Sigmoid colon (tissue), 7 donors: ENCODE measurements at places on chromosomes 2 and 18. TPM values are rescaled to one million over a fixed set of nuclear protein-coding genes. Genes with fewer than 3 reads are reported as not detected.

Gene RFTN2
- total RNA-seq = 8.6 TPM

Gene CRACDL
- 0.36 TPM for total RNA-seq

Gene NLRC4
- total RNA-seq = 1.1 TPM

Gene CHST9
- total RNA-seq = 1.1 TPM

Gene CMPK2
- total RNA-seq = 6.4 TPM

Gene KIF5C
- 11.1 TPM for total RNA-seq

Gene GPR35
- 1.3 TPM for total RNA-seq

Gene GATA6
- total RNA-seq = 3.5 TPM

GRCh38 chr2:160207271-160207670 is 7.2 kb upstream of the ITGB6 start:
- no peak for DNase-seq

- DNase-seq = no peak
These were observed 39.3 kb downstream of the PMAIP1 start for GRCh38 chr18:59939127-59939526.

- no peak for DNase-seq
These were observed 58.7 kb downstream of the MYO3B start for GRCh38 chr2:170236680-170237047.

DNA sequence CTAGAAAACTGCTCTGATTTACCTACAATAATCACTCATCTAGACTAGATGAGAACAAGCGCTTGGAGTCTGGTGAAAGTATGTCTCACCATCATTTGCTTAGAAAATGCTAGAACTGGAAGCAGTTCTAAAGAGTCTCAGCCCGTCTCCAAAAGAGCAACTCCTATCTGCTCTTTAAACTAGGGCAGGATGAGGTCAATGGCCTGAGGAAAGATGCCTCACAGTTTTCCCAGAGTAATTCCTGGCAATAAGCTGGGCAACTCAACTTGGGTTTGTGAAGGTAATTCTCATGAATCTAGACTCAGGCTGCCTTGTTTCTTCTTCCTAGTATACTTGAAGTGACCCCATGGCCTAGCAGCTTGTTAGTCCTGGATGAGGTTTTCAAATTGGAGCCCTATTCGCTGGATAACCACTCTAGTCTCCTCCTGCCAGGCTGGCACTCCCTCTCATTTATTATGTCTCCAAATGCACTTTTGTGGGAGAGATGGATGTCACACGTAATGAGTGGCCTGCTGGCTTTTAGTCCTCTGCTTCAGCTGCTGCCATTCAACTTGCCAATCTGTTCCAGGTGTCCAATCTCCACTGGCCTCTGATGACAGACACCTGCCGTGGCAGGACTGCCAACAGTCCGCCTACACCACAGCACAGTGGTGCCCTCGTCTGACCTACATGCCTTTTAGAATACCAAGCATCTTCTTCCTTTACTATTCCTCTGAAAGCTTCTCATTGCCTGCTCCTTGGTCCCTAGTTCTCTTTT is 80.9 kb downstream of the CABYR start:
- no peak for DNase-seq

DNA sequence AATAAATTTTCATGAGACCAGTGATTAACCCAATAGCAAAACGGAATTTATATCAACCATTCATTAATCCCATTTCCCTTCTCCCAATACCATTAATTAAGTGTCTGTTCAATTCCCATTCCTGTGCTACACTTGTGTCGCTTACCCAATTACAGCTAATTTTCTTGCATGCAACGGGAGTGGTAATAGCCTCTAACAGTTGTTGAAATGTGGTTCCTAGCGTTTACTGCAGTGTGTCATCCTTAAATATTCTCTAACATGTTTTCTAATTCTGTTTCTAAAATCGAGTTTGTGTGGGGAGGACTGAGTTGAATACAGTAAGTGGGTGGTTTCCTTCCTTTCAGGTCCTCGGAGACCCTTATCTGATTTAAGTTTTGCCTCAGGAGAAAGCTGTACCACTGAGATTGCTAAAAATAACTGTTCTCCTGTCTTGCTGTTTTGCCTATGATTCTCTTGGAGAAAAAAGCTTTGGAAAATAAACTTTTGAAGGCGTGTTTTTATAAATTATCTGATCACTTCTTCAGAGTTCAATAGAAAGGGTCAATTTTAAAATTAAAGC is 59.3 kb upstream of the LRRTM1 start:
- DNase-seq = no peak

- no peak for DNase-seq
These were observed 585.8 kb downstream of the CNTNAP5 start for GRCh38 chr2:124610866-124611265.

DNA sequence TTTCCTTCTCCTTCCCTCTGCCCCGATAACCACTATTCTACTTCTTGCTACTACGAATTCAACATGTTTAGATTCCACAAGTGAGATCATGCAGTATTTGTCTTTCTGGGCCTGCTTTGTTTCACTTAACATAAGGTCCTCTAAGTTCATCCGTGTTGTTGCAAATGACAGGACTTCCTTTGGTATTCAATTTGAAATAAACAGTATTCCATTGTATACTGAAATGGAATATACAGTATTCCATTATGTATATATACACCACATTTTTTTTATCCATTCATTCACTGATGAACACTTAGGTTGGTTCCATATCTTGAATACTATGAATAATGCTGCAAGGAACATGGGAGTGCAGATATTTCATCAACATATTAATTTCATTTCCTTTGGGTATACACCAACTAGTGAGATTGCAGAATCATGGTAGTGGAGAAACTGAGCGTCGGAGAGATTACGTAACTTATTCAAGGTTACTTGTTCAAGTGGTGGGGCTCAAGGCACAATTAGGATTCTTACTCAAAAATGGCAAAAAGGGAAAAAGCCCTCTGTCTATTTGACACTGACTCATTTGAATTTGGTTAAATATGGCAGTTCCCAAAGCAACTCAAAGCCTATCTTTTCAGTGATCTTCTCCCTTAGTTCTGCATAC is 85.1 kb downstream of the CHN1 start:
- no peak for DNase-seq

GRCh38 chr2:14615121-14615520 is 17.4 kb upstream of the LRATD1 start:
- DNase-seq = no peak

GRCh38 chr2:78407960-78408794 is 617.3 kb upstream of the REG3G start:
- no peak for DNase-seq

DNA sequence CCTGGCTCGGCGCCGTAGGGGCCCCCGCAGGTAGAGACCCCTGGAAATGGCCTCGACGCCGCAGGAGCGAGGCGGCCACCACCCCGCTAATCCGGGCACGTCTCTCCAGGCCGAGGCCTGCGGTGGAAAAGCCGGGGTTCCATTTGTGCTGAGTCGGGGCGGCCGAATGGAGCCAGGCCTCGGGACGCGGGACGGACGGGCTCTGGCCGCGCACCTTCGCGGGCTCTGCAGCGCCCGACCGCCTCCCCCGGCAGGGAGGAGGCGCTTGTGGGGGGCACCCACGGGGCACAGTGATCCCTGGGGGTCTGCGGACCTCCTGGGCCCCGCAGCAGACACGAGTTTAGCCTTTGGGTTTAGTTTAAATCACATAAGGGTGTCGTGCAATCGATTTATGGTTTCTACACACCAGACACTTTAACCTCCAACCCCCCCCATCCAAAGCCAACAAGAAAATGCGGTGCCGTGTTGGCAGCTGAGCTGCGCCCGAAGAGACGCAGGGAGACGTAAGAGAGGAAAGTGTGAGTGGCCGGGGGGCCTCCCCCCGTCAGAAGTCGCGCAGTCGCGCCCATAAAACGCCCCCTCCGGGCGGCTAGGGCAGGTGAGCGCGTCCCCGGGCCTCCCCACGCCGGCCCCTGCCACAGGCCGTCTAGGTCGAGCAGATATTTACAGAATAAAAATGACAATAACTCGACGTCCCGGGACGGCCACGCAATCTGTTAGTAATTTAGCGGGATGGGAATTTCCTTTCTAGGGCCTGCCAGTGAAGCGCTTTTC is 1.0 kb upstream of the NFATC1 start:
- peak; percentile 88 for DNase-seq

DNA sequence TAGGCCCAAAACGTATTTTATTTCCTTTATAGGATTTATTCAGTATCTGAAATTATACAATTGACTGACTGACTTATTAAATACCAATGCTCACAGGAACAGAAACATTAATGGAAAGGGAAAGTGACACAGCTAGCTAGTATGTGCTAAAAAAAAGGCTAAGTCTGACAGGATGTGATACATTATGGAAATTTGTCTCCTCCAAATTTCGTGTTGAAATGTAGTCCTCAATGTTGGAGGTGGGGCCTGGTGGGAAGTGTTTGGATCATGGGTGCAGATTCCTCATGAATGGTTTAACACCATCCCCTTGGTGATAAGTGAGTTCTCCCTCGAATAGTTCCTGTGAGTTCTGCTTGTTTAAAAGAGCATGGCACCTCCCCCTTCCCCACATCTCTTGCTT is 70.6 kb upstream of the WDR75 start:
- no peak for DNase-seq
